Activated CD4-positive, alpha-beta T cell treated with anti-CD3 and anti-CD28 coated beads, Interleukin-2, amount 50 U/mL, for 4 hours (primary cell): ENCODE measurements at places on chromosomes 5 and 9.

DNA sequence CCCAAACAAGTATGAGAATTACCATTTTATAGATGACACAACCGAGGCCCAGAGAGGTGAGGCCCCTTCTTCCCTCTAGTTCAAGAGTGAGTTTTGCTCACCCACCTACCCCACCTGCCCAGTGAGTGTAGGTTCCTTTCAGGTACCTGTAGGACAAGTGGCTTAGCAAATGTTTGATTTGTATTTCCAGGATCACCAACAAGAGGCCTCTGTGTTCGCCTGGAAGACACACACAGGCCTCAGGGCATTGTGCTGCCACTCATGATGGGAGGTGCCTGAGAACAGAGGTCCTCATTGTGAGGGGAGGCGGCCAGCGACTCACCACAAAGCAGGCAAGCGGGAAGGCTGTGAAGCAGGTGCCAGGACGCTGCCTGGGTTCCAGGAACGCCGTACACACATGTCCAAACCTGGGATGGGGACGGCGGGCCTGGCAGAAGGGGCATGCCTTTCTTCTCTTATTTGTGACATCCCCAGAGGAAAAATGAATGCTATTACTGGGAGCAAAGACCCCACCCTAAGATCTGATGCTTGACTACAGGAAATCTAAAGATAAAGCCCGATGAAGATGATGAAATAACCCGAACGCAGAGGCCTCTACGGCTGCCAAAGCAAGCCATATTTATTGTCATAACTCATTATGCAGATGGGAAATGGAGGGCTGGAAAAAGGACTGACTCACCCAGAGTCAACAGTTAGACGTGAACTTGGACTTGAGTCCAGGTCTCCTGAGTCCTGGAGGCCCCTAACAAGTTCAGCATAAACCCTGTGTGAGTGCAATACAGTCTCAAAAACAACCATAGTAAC is 60.2 kb upstream of the SLC25A51 start:
- DNase-seq: no peak

- DNase-seq: no peak
Observed at GRCh38 chr9:27362447-27363210, 65.7 kb upstream of the EQTN start.

GRCh38 chr5:174183701-174184100 is 138.2 kb downstream of the NSG2 start:
- DNase-seq: no peak

DNA sequence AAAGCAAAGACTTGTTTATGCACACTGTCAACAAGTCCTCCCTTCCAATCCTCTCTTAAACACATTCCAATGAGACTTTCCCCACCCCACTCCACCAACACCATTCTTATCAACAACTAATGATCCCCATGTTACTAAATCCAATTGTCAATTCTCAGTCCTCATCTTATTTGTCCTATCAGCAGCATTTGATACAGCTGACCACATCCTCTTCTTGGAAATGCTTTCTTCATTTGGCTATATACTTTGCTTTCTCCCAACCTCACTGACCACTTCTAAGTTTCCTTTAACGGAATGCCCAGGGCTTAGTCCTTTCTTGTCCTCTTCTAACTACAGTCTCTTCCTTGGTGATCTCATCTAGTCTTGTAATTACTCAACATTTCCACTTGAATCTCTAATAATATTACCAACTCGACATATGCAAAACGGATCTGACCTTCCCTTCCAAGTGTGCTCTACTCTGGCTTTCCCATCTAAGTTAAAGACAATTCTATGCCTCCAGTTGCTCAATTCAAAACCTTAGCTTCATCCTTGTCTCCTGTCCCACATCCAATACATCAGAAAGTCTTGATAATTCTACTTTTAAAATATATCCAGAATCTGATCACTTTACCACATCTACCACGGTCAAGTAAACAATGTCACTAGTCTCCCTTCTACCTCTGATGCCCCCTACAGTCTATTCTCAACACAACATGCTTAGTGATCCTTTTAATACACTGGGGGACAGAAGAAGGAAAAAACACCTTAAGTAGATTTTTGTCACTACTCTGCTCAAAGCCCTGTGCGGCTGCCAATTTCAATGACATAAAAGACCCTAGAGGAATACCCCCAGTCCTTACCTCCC is 25.5 kb downstream of the AGTPBP1 start:
- no peak for DNase-seq

DNA sequence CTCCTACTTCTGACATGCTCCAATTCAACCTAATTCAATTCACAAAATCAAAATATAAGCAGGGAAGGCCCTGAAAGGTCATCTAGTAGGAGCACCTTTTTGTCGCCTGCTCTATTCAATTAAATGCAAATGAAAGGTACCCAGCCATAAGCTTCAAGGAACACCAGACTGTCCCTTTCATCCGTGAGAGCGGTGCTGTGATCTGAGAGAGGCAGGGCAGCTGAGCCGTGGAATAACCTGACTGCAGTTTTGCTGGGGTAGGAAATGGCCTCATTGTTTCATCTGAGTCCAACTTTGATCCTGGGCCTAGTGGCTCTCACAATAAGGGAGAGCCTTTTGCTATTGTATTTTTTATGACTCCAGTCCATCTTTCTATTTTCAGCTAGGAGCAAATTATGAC is 39.8 kb upstream of the GLRA1 start:
- no peak for DNase-seq

DNA sequence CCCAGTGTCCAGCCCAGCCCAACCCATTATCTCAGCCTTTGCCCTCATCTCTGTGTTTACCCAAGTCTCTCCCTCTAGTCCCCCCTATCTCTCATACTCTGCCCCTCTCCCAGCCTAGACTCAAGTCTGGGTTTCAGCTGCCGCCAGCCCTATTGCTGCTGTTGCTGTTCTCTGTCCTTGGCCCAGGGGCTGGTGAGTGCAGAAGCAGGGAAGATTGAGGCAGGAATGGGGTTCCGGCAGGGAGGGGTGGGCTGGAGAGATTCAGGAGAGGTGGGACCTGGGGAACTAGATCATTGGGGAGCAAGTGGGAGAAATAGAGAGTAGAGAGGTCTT is 702 bp downstream of the TMEM8B start:
- no peak for DNase-seq

GRCh38 chr9:91289244-91289643 is 72.5 kb downstream of the AUH start:
- no peak for DNase-seq

- no peak for DNase-seq
Observed at GRCh38 chr9:86521322-86521721, 167.1 kb upstream of the TUT7 start.

DNA sequence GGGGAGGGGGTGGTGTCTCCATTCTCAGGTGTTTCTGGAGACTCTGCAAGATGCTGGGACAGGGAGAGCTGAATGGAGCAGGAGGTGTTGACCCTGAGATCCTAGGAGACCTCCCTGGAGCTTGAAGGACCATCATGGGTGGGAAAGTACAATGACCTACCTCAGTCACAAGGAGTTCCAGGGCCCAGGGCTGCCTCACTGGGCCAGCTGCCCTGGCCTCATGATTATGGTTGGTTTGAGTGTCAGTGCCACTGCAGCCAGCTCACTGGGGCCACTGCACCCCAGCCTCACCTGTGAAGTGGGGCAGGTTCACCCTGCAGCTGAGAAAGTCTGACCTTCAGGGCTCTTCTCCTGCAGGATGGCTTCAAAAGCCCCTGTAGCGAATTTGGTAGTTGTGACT is 372.5 kb downstream of the IRX2 start:
- DNase-seq: no peak

- no peak for DNase-seq
Observed at GRCh38 chr5:68389618-68390017, 174.1 kb downstream of the PIK3R1 start.

GRCh38 chr9:77010527-77010926 is 8.9 kb upstream of the FOXB2 start:
- DNase-seq: no peak

DNA sequence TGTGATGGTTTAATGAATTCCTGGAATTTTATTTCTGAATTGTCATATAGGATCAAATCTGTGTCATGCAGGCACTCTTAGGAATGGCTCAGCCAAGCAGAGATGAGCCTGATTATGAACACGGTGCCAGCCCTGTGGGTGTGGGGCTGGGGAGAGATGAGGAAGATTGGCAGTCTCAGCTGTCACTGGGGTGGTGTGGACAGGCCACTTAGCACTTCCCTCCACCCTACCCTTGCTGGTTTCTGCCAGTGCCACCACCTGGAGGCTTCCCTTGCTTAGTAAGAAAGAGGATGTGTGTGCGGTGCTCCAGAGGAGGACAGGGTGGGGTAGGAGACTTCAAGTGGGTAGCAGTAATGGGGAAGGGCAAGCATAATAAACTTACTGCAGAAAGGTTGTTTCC is 226.6 kb downstream of the CD180 start:
- no peak for DNase-seq

DNA sequence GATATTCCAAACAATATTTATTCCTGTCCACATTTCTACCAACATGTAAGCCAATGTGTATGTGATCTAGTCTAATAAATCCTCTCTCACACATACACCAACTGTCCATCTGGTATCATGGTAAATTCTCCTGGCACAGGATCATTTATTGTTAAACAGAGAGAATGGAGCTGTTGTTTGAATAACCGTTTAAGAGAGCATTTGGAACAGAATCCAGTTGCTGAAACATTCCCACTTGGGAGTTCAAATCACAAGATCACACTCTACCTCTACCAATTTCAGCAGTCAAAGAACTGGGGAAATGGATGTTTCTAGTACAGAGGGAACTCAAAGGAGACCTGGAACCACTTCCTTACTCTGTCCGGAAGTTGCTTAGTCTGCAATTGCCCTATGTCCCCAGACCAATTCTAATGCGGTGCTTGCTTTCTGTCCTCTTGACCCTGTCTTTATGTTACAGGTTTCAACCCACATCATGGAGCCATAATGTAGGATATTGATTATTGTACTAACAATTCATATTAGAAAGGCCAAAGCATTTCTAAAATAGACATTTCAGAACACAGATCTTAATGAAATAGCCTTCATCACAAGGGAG is 488.4 kb downstream of the SEMA5A start:
- DNase-seq: no peak

GRCh38 chr9:127785933-127786772 is at the start of gene CDK9:
TSS of gene CDK9 (plus strand) at chr9:127786034. CDS start at chr9:127786149, 115 bp downstream.
- DNase-seq: peak; percentile 90

- no peak for DNase-seq
Observed at GRCh38 chr5:26757941-26758340, 280.4 kb downstream of the CDH9 start.

DNA sequence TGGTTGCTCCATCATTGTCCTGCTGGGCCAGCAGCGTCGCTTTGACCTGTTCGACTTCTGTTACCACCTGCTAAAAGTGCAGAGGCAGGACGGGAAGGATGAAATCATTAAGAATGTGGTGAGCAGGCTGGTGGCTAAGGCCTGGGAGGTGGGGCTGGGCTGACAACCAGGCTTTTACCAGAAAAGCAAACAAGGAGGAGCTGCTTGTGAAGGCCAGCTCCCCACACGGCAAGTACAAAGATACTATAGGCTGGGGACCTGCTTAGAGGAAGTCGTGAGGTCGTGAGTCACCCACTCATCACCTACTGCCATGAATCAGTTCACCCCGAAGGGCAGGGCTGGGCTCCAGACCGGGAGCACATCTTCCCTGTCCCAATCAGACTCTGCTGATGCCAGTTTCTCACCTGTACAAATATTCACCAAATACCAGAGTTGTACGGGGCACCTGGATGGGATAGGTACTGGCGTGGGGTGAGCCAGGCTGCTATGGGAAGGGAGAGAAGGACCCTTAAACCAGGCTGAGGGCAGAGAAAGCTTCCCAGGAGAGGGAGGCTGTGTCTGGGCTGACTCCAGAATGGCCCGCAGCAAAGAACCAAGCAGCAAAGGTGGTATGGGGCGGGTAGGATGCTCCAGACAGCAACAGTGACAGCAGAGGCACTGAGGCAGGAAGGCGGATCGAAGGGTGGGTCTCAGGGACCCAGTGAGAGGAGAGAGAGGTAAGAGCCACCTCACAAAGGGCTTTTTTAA is 69.3 kb upstream of the NIPAL4 start:
- DNase-seq: peak; percentile 41

DNA sequence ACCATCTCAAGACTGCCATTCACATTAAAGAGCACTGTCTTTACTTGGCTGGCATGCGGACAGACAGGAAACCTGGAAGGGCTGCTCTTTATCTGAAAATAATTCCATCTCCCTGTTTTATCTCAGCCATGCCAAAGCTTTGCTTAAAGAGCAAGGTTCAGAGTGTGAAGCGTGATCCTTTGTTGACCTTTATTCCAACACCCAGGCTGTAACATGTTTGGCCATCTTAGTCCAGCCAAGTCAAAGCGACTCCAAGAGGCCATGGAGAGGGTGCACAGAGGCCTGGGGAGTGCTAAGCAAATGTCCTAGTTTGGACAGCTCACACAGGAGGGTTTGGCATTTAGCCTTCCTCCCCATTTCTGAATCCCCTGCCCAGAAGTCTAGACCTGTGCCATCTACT is 194.7 kb downstream of the PJA2 start:
- DNase-seq: no peak

GRCh38 chr9:112861638-112862555 is 28.8 kb downstream of the SLC46A2 start:
- no peak for DNase-seq

DNA sequence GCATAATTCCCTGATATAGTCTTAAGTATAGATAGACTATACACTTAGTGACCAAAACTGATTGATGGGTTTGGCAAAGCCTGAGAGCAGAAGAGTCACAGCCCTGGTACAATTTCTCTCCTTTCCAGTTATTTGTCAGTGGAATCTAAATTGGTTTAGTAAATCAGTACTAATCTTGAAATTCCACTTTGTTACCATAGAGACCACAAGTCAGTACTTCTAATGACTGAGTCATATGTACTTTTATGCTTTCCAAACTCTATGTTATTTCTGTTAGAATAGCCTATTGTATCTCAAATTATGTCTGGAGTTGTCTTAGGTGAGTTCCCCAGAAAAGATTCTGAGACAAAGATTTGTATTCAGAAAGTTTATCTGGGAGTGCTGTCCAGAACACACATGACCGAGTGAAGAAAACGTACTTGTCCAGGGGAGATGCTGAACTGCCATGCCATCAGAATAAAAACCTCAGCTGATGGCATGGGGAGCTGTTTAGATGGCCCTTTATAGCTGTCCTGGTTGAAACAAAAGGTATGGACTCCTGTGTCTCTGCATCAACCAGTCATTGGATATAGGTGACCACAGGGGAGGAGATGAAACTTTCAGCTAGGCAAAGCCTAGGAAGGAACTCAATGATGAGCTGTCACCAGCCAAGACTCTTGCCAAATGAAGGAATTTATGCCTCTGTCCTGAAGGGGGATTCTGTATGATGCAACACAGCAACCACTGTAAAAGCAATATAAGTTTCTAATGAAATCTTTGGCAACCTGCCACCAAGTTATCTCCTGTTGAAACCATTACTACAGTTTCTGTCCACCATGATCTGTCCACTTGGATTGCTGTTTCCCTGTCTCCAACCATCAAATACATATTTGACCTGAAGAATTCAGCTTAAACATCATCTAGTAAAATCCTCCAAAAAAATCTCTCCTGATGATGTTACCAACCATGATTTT is 18.0 kb upstream of the SMC2 start:
- DNase-seq: no peak

DNA sequence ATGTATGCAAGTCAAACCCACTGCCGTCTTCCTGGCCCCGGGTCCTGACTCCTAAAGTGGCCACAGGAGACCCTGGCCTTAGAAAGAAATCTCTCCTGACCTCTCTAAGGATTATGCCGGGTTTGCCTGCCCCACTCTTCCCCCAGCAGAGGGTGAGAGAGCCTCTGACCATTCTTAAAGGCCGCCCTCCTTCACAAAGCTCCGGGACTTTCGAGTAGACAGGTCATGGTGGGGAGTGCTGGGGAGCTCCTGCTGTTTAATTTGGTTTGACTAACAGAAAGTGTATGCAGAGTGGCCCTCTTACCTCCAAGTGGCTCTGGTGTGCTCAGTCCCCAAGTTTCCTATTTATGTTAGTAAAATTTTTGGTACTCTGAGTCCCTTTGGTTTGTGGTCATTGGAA is 111.8 kb downstream of the LRRC70 start:
- no peak for DNase-seq
